ENCODE measurements at places on chromosomes 2 and 18. TPM values are rescaled to one million over a fixed set of nuclear protein-coding genes. Genes with fewer than 3 reads are reported as not detected.

GBX2 gene
- not detected for total RNA-seq

KCNG3 gene
- not detected for total RNA-seq

CRYGD gene
- not detected for total RNA-seq

EMILIN2 gene
- total RNA-seq = 6.9 TPM

ERBB4 gene
- total RNA-seq = 22.4 TPM

PRKAG3 gene
- 0.19 TPM for total RNA-seq

Data from right atrium auricular region (tissue), 2 donors.